ENCODE measurements at places on chromosomes 12 and 14. TPM values are rescaled to one million over a fixed set of nuclear protein-coding genes. Genes with fewer than 3 reads are reported as not detected.

DNA sequence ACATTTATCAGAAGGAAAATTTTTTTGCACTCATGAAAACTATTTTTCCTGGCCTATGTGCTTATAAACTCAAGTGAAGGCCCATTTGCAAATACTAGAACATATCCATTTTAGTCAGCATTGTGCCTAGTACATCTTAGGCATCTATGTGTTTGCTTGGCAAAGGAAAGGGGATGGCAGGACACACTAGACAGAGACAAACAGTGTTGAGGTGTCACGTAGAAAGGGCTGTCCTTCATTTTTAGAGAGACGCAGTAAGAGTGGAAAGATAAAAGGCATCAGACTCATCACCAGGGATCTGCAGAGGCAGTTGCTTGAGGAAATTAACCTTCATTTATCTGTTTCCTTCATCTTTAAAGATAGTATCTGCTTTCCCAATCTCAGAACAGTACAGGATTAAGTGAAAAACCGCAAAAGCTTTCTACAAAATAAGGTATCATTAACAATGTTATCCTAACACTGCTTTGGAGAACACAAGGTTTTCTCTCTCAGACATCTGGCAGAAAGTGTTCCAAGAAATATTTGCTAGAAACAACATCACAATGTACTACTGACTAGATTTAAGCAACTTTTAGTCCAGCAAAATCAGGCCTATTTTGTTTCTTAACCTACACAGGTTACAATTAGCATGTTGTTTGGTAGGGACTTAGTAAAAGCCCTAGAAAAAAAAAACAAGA lies 2.0 kb downstream of the YBX3 start:
- DNase-seq: no peak

- DNase-seq: no peak
These were observed 134.2 kb downstream of the SMOC1 start for GRCh38 chr14:70013271-70013873.

- no peak for DNase-seq
These were observed 327.8 kb downstream of the PDZRN4 start for GRCh38 chr12:41515953-41516352.

DNA sequence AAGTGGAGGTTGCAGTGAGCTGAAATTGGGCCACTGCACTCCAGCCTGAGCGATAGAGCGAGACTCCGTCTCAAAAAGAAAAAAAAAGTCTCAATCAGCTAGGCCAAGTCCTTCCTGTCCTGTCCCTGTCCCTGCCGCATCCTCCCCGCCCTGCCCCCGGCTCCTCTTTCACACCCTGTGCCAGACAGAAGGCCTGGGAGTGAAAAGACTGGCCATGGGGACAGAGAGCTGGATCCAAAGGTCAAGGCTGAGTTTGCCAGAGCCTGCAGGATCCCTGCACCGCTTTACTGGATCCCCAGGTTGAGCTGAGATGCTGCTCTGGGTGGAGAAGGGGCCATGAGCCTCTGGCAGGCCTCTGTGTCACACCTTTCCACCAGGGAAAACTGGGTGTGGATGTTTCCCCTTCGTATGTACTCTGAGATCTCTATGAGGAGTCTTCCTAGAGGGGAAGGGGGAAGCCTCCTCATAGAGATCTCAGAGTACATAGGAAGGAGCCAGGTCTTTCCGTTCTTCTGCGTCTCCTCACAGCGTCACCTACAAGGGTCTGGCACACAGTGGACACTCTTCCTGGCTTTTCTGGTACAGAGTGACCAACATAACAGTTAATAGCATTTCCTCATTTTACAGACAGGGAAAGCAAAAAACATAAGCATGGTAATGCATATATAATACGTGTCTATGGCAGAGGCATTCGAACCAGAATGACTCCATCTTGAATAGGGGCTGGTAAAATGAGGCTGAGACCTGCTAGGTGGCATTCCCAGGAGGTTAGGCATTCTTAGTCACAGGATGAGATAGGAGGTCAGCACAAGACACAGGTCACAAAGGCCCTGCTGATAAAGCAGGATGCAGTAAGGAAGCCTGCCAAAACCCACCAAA lies 35.1 kb downstream of the NINJ2 start:
- DNase-seq: no peak

- DNase-seq: no peak
These were observed 74.4 kb upstream of the FBRSL1 start for GRCh38 chr12:132415327-132416120.

- DNase-seq: no peak
These were observed 217.3 kb upstream of the TBX3 start for GRCh38 chr12:114901316-114901715.

DNA sequence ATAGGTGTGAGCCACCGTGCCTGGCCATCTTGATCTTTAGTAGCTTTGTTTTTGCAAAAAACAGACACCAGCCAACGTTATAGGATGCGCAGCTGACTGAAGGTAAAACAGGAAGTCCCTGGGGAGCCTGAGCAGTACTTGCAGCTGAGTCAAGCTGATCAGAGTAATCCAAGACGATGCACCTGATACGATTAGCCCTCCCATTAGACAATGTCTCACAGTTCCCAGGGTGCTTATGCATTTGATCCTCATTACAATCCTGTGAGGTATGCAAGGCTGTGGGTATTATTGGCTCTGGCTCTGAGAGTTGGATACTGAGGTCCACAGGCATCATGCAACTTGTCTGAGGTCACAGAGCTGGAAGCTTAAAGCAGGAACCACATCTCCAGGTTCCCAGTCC lies 8.1 kb downstream of the KRT18 start:
- no peak for DNase-seq

Gene AGAP2
- 1.1 TPM for polyA plus RNA-seq

Gene TAS2R13
- polyA plus RNA-seq: 0.21 TPM
